ENCODE measurements at places on chromosomes 1 and 21. TPM values are rescaled to one million over a fixed set of nuclear protein-coding genes. Genes with fewer than 3 reads are reported as not detected.

The SFT2D2 gene
- total RNA-seq, result 37.1 TPM

The NECTIN4 gene
- not detected for total RNA-seq

GRCh38 chr1:231157311-231157710 lies 4.5 kb upstream of the TRIM67 start:
- DNase-seq, result no peak

The KTI12 gene
- total RNA-seq, result 27.1 TPM

GRCh38 chr1:33018112-33018511 lies 18.6 kb downstream of the AK2 start:
- no peak for DNase-seq

DNA sequence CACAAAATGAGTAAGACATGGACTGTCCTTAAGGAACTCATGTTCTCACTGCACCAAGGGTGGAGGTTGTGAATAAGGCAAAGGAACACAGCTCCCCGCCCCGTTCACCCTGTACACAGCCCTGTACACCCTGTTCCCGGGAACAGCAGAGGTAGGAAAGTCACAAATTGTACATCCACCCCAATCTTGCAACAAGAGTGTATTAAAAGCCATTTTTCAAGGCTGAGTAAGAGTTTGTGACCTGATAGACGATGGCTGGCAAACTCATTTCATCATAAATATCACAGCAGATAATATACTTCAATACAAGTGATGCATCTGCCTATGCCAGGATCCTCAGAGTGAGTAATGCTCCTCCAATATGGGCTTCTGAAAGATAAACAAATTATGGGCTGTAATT lies 52.5 kb upstream of the CAMK1G start:
- DNase-seq, result no peak

- DNase-seq, result peak; percentile 75
Observed at GRCh38 chr21:34889676-34890469, 159.2 kb downstream of the RUNX1 start.

The ACOT11 gene
- total RNA-seq, result 0.25 TPM

- no peak for DNase-seq
Observed at GRCh38 chr1:47894410-47895278, 102.5 kb downstream of the TRABD2B start.

The AVPR1B gene
- not detected for total RNA-seq

- no peak for DNase-seq
Observed at GRCh38 chr1:31248276-31248675, 8.6 kb upstream of the NKAIN1 start.

- no peak for DNase-seq
Observed at GRCh38 chr1:157596384-157596783, 1.5 kb downstream of the FCRL4 start.

DNA sequence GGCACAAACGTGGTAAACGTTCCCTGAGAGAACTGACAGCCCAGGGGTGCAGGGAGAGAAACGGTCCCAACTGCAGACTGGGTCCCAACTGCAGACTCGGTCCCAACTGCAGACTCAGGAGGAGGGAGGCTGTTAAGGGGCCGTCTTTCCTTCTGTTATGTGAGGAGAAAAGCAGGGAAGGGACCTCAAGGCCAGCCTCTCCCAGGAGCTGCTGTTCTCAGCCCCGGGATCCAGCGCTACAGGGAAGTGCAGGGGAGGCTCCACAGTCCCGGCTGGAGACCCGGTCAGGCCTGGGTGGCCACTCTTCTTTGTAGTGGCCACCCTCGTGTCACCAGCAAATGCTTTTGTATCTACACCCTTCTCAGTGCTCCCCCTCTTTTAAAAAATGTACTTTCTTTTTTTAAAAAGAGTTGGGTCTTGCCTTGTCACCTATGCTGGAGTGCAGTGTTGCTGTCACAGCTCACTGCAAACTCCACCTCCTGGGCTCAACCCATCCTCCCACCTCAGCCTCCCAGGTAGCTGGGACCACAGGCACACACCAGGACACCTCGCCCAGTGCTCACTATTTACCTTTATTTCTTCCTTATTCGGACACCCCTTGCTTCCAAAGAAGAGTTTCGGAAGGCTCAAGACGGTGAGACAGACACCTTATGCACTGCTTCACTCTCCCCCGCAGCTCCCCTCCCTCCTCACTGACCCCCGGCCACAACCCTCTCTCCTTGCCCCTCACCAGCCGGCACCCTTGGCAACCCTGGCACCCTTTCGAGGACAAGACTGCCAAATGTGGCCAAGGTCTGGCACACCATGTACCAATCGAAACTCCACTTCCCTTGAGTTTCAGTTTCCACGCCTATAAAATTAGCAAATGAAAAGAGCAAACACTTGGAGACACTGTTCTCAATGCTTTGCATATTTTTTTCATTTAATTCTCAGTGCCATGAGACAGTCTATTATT lies 21.8 kb downstream of the CAPN2 start:
- DNase-seq, result no peak

The SYTL1 gene
- total RNA-seq, result 5.9 TPM

The RPTN gene
- total RNA-seq, result not detected

- no peak for DNase-seq
Observed at GRCh38 chr1:59556802-59557548, 257.8 kb upstream of the HOOK1 start.

GRCh38 chr1:180528868-180529470 lies 26.6 kb upstream of the ACBD6 start:
- no peak for DNase-seq

GRCh38 chr1:52814465-52814864 lies 28.1 kb upstream of the ZYG11A start:
- DNase-seq, result no peak

DNA sequence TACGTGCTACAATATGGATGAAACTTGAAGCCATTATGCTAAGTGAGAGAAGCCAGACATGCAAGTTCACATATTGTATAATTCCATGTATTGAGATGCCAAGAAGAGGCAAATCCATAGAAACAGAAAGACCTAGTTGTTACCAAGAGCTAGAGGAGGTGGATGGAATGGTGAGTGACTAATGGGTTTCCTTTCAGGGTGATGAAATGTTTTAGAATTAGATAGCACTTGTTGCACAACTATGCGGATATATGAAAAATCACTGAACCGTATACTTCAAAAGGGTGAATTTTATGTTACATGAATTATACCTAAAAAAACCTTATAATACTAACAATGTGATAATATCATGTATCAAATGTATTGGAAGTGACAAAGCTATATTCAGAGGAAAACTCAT lies 18.1 kb downstream of the EPHA10 start:
- DNase-seq, result no peak

The UBL4B gene
- total RNA-seq, result not detected

The DNAI4 gene
- 1.3 TPM for total RNA-seq

DNA sequence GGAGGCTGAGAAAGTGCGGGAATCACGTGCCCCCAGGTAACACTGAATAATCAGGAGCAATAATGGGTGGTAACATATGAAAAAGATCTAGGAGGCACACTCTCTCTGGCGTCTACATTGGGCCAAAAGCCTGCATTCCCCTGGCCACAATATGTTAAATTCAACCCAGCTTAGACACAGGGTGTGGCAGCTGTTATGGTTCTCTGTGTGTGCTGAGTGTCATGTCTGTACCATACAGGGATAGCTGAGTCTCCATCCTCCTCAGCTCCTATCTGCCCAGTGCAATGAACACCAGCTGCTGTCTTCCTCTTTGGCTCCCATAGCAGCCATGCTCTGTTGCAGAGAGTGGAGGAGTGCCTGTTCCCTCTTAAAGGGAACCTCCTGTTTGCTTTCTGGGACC lies 14.3 kb downstream of the S100A11 start:
- no peak for DNase-seq

DNA sequence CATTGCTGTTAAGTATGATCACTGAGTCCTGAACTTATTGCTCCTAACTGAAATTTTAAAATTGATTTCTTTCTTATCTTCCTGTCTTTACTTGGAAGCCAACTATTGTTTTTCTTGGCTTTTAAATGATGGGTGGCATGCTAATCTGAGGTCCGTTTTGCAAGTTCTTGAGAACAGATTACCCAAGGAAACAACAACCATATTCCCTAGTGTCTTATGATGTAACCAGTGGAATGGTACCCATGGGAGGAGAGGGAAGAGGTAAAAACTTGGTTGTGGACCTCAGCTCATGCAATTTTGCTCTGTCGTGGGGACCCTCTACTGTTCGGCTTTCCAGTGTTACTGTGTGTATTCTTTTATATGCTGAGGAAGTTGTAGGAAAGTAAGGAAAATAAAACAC lies 454.8 kb upstream of the ADAMTS5 start:
- DNase-seq, result no peak

The INTS11 gene
- total RNA-seq, result 164 TPM

GRCh38 chr1:3523980-3524379 lies 69.5 kb downstream of the ARHGEF16 start:
- no peak for DNase-seq

The FLG gene
- total RNA-seq, result not detected

GRCh38 chr21:43733529-43734071 lies 14.7 kb downstream of the PDXK start:
- peak; percentile 43 for DNase-seq

The TEX38 gene
- total RNA-seq, result not detected

GRCh38 chr1:10626131-10626731 lies 151.5 kb downstream of the PEX14 start:
- no peak for DNase-seq

DNA sequence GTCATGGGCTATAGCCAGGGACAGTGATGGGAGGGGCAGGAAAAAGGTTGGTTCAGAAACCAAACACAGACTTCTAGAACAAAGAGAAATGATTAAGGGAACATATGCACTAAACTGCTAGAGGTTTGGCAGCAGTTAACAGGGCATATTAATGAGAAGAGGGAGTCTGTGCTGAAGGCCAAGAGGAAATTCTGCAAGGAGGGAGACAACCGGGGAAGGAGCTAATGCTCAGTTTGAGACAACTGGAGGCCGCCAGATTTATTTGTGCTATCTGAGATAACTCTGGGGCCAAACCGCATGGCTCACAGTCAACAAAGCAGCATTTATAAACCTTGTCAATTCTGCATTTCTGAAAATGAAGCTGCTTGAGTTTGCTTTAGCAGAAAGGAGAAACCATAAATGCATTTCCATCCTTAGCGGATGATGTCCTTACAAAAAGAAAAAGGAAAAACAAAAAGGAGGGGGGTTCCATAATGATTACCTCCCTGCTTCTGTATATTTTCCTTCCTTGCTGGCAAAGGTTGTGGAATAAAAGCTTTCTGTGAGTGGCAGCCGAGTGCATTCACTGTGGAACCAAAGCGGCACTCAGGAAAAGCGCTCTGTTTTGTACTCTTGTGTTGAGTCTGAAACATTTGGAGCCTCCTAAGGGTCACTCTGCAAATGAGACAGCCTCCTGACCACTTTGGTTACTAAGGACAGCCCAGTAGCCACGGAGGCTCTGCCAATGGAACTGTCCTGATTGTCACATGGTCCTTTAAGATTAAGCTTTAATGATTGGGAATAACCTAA lies 70.3 kb downstream of the SIM2 start:
- DNase-seq, result no peak

Data from activated T-cell treated with anti-CD3 and anti-CD28 coated beads, Interleukin-2, amount 50 U/mL, for 4 hours (primary cell).